ENCODE measurements at places on chromosomes 2 and 18.

DNA sequence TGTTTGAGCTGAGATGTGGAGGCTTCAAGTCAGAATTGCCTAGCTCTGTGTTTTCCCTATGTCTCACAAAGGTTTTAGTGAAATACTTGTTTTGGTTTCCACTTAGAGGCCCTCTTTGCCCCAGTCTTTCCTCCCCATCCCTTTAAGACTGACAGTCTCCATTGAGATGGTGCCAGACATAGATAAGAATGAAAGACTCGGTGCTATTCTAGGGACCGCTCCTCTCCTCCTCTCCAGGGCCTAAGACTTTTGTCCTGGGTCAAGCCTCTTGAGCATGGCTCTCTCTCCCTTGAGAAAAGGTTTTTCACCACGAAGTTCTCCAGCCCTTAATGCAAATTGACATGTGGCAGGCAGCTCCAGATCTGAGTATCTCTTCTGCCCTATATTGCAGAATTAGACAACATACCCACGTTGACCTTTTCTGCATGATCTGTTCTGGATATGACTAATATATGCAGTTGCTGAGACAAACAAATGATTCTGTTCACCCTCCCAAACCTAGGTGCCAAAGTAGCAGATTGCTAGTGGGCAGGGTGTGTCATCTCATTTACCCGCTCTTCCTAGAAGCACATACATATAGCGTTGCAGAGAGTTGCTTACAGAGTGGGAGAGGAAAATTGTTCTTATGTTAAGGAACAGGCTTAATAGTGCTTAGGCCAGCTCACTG is 47.5 kb upstream of the ACSL3 start:
- DNase-seq: no peak

GRCh38 chr18:24913507-24914170 is 438.3 kb downstream of the ZNF521 start:
- no peak for DNase-seq

DNA sequence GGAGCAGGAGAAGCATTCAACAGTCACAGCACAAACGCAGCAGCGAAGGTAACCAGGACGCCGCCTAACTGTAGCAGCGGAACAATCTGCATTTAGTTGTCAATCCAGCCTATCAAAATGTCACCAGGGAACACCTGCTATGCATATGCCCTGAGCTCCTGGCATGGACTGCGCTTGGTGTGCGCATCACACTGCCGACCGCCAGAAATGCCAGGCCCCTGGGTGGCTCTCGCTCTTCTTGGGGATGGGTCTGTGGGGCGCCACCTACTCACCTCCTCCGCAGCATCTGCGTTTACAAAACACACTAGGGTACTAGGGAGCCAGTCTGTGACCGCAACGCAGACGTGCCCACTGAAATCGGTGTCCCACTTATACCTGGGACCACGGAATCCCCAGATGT is 31.7 kb downstream of the ZNF516 start:
- DNase-seq: no peak

- DNase-seq: no peak
Measured at GRCh38 chr2:229051798-229052197, 219.3 kb downstream of the PID1 start.

GRCh38 chr18:70454704-70455322 is 166.0 kb downstream of the SOCS6 start:
- no peak for DNase-seq

DNA sequence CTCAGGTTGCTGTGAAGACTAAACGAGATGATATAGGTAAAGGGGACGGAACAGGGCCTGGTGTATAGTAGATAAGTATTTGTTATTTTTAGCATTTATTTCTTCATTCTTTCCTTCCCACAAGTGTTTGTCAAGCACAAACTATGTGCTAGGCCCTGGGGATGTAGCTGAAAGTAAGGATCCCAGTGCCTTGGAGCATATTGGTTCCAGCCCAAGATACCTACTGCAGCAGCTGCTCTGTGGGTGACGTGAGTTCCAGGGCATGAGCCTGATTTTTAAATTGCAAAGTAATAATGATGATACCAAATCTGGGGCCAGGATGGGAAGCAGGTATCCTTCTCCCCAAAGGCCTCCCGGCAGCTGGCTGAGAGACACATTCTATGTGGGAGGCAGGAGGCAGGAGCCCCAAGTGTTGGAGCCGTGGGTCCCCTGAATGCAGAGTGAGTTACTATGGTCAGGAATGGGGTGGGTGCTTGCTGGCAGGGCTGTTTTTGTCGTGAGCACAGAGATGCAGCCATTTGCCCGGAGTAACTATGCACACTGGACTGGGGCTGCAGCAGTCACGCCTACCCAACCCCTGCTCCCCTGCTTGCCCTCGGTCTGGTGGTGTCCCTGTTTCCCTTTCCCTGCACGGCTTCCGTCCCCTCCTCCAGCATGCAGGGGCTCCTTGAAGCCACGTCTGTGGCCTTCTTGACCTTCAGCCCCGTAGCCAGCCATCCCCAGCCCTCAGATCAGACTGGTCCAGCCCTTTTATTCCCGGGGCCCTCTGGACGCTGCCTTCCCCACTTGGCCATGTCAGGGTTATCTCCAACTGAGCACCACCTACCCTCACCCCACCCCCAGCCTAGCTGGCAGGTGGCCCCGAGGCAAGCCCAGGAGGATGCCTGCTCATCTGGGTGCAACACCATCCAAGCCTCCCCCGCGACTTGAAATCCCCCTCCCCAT is 52.4 kb downstream of the INHBB start:
- no peak for DNase-seq

DNA sequence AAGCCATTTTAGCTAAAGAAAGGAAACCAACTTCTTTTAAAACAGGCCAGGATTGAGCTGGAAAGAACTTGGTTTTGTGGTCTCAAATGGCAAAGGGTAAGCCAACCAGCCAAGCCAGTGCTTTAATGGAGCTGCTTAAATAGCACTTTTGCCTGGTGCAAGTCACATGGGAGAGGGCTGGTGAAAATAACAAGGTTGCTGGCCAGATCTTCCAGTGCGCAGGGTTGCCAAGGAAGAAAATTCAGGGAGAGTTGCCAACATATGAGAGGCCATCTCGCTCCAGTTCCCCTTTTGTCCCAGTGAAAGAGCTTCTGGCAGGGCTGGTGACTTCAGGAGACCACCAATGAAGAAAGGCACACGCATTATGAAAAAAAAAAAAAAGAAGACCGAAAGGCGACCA is 57.3 kb downstream of the IRS1 start:
- no peak for DNase-seq

GRCh38 chr2:120177001-120177621 is 46.1 kb downstream of the TMEM185B start:
- peak; percentile 65 for DNase-seq

DNA sequence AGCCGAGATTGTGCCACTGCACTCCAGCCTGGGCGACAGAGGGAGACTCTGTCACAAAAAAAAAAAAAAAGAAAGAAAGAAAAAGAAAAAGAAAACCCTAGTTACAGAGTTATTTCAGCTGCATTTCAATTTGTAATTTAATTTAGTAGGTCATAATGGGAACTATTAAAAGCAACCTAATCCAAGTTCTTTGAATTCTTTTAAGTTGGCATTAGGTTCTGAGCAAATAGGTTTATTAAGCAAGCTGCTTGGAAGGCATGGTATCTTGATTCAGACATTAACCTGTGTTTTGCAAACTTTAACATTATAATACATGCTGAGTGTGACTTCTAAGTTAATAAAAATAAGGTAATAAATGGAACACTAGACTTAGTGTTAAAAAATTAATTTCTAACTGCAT is 29.8 kb upstream of the COBLL1 start:
- DNase-seq: no peak

GRCh38 chr2:194383401-194383800 is 1273.6 kb upstream of the SLC39A10 start:
- DNase-seq: no peak

DNA sequence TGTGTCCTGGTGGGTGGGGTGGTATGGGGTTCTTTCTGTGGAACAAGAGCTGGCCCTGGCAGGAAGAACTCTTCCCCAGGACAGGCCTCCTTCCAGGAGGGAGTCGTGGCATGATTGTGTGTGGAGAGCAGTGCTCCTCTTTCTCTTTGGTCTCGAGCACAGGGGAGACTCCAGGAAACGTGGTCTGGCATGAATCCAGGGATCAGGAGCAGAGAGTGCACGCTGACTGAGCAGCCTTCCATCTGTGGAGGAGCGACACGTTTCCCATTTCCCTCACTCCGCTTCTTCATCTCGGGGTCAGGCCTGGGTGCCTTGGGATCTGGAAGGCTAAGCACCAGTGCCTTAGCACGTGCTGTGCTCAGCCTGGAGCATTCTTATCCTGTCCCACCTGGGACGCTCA is 132.0 kb upstream of the HDAC4 start:
- no peak for DNase-seq

- DNase-seq: no peak
Measured at GRCh38 chr2:100403722-100404121, 13.7 kb downstream of the CHST10 start.

GRCh38 chr18:8787371-8787670 is 82.0 kb downstream of the MTCL1 start:
- DNase-seq: no peak

GRCh38 chr2:118185210-118186109 is 97.2 kb downstream of the INSIG2 start:
- DNase-seq: peak; percentile 11

DNA sequence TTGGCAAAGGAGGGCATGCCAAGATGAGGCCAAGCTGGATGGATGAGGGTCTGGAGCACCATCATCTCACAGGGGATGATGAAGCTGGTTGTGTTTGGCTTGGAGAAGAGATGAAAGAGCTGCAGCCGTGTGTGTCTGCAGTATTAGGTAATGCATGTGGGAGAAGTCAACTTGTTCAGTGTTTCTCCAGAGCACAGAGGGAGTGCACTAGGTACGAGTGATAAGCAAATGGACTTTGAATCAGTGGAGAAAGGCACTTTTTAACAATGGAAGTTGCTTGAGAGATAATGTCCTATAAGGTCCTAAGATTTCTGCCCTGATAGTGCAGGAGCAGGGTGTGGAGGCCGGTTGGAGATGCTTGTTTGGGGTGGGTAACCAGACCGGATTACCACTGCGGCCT is 36.0 kb downstream of the SLC14A2 start:
- DNase-seq: no peak

DNA sequence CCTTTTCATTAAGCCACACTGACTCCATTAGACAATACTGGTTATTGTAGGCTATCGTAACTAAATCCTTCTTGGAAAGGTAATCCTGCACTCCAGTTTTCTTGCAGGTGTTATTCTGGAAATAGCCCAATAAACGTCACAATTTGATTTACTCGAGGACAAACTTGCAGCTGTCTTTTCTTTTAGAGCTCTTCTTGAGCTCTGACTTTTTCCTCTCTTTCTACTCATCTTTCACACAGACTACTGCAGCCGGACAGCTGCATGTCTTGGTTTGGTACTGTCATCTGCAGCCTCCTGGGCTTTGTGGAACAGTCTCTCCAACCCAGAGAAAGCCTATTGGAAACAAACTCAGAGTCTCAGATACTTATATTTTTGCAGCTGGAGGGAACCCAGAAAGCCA is 23.0 kb upstream of the MSGN1 start:
- no peak for DNase-seq

DNA sequence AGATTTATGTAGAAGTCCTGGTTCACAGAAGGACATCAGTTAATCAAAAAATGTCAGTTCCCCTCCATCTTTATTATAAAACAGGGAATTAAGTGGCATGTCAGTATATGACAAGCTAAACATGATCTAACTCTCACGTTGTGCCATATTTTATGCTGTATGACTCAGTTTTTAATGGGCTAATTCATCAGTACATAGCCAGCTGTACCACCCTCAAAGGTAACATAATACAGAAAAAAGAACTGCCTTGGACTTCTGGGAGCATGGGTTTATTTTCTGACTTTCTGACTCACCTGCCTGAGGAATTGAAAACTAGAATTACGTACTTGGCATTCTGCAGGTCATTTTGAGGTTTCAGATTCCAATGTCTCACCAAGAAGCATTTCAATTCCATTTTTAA is 135.7 kb downstream of the CMPK2 start:
- no peak for DNase-seq

- DNase-seq: no peak
Measured at GRCh38 chr2:150228936-150229335, 258.5 kb downstream of the RND3 start.

DNA sequence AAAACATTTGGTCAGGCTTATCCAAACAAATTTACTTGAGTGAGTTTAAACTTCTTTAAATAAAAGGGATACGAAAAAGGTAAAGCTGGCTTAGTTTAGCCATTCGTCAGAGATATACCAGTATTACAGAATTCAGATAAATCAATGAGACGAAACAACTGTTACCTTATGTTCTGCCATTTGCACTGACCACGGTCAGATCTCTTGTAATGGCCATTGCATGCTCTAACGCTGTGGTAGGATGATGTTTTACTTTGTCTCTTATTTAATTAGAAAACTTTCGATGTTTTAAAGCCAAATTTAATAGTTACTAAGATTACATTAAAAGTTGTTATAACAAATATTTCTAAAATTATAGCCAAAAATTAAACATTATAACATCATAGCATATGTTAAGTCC is 1.5 kb downstream of the C18orf54 start:
- DNase-seq: no peak

GRCh38 chr2:231373786-231374349 is 21.6 kb upstream of the B3GNT7 start:
- DNase-seq: no peak

- no peak for DNase-seq
Measured at GRCh38 chr2:210642333-210642732, 85.9 kb downstream of the CPS1 start.

DNA sequence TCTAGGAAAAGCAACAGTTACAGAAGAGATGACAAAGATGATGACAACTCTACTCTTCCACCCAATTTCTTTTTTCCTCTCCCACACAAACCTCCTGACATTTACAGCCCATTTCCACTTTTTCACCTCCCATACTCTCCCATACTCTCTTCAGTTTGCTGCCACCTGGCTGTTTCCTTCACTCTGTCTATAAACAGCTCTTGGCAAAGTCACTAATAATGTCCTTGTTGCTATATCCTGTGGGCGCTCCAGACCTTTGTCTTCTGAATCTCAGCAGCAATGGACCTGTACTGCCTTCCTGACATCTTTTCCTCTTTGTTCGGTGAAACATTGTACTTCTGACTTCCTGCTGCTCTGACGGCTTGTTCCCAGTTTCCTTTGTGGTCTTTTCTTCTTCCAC is 60.7 kb upstream of the CAVIN2 start:
- no peak for DNase-seq

- DNase-seq: no peak
Measured at GRCh38 chr2:230828272-230828961, 36.3 kb upstream of the ITM2C start.

GRCh38 chr2:190717306-190717705 is 68.4 kb downstream of the NAB1 start:
- no peak for DNase-seq

GRCh38 chr2:30046979-30047378 is 99.8 kb upstream of the YPEL5 start:
- DNase-seq: no peak

DNA sequence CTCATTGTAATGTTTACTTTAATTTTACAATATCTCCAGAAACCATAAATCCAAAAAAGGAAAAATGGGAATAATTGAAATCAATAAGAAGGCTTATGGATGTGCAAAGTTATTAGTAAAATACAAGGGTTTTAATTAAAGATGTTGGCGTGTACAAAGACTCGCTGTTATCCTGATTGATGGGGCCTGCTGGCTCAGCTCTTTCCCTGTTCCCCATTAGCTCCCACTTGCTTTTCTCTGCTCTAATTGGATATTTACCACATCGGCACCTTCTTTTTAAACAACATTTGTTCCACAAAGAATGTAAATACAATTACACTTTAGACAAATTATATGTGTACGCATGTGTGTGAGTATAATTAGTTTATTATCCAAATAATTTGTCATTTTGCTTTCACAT is 796.6 kb downstream of the ERBB4 start:
- DNase-seq: no peak

Data from T-helper 22 cell (primary cell).